ENCODE measurements at places on chromosomes 5 and 9.
A peak's percentile ranks its signal among the peaks of the same experiment; 100 is the strongest.

DNA sequence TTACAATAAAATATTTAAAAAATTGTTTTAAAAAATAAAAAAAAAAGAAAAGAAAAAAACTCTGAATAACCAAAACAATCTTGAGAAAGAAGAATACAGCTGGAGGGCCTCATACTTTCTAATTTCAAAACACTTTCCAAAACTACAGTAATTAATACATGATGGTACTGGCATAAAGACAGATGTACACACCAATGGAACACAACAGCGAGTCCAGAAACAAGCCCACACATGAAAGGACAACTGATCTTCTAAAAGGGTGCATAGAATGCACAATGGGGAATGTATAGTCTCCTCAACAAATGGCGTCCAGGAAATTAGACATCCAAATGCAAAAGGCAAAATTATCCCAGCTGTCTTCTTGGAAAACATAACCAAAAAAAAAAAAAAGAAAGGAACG lies 99.6 kb downstream of the LURAP1L start:
- no peak for DNase-seq

DNA sequence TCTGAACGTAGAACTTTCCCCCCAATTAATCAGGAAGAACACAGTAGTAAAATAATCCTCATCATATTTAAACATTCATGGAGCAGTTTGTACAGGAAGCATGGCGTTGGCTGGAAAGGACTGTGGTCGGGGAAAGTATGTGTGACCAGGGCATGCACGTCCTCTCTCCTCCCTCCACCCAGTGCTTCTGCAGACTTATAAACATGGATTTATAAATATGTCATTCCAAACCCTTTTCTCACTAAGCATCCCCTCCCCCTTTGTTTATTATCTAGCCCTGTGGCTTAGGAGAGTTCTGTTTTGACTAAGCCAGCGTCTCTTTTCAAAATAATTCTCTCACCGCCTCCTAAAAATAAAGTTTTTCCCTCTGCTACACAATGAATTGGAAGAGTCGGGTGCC lies 70.4 kb upstream of the DAP start:
- peak; percentile 85 for DNase-seq

- DNase-seq: no peak
These were observed 21.9 kb upstream of the TNFSF15 start for GRCh38 chr9:114827641-114828302.

GRCh38 chr9:8553444-8553843 lies 753.9 kb upstream of the DMAC1 start:
- no peak for DNase-seq

GRCh38 chr5:100004969-100005368 lies 530.2 kb upstream of the FAM174A start:
- DNase-seq: no peak

GRCh38 chr5:149628221-149628620 lies 46.9 kb downstream of the ARHGEF37 start:
- no peak for DNase-seq

DNA sequence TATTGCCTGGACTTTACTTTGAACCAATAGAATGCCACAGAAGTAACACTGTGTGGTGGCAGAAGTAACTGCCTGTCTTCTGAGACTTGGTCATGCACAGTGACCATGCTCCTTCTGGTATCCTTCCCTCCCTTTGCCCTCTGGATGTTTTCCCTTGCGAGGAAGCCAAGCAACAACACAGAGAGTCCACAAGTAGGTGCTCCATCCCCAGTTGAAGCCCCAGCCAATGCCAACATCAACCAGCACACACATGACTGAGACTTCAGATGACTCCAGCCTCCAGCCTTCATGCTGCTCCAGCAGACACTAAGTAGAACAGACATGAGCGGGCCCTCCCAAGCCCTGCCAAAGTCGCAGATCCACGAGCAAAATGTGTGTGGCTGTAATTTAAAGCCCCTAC lies 129.6 kb downstream of the EPB41L4A start:
- DNase-seq: no peak

DNA sequence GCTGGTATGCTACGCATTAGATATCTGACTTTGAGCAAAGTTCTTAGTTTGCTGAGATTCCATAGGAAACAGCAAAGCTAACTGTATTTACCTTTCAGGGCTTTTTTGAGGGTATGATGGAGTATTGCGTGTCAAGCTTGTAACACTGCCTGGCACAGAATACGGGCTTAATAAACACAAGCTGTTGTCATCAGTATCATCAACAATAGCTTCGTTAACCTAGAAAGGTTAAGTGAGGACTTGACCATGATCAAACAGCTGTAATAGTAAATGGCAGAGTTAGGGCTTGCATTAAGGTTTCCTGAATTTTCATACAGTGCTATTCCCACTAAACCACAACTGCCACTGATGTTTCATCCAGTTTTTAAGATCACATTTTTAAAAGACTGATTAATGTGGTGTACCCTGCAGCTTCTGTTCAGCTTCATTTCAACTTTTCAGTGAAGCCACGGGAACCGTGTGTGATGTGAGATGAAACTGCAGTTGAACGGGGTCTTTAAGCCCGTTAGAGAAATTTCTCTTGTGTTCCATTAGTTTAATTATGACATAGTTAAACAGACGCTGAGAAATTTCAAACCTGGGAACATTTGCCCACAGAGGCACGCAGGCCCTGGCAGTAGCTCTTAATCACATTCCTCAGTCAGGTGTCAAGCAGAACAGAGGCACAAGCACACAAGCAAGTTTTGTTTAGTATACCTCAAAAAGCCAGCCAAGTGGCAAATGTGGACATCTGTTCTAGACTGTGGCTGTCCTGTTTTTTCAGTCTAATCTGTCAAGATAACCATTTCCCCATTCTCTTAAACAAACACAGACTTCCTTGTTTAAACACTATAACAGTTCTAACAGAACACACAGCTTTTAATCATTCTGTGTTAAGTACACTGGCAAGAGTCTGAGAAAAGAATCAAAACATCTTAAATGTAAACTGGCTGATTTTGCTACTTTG lies 147.1 kb downstream of the ZNF608 start:
- peak; percentile 15 for DNase-seq

DNA sequence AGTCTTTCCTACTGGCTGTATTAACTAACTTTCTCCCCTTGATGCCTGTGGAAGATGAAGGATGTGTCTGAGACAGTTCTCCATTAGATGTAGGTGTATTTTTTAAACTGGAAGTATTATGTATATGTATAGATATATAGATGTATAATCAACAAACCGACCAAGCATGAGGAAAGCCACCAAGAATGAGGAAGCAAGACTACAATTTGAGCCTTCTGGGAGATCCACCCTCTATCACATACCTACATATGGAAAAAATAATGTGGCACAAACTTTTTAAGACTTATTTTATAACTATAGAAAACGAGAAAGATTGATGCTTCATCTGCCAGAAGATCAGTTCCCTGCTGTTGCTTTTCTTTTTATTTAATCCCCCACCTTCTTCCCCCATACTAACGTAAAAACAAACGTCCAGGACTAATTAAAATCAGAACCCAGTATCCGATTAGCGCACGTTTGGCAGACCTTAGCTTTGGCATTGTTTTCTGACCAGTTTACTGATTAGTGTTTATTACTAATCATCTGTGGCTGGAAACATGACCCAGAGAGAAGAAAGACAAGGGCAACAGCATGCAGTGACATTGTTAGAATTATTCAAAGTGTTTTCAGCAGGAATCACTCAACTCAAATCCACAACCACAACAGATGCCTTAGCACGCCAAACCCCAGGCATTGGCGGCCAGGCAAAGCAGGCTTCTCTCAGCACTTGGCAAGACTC lies 490.2 kb downstream of the EBF1 start:
- peak; percentile 90 for DNase-seq

GRCh38 chr5:14913096-14913495 lies 41.5 kb upstream of the ANKH start:
- peak; percentile 84 for DNase-seq

GRCh38 chr9:137070201-137070905 lies at the start of gene SAPCD2:
Gene SAPCD2 (minus strand): TSS chr9:137070557. CDS start chr9:137070460, 97 bp downstream.
- peak; percentile 86 for DNase-seq

GRCh38 chr5:115840873-115841272 lies 492 bp downstream of the ATG12 start:
- no peak for DNase-seq

- no peak for DNase-seq
These were observed 131.8 kb upstream of the GABRP start for GRCh38 chr5:170651604-170652277.

- no peak for DNase-seq
These were observed 146.0 kb downstream of the ADCY2 start for GRCh38 chr5:7541898-7542297.

DNA sequence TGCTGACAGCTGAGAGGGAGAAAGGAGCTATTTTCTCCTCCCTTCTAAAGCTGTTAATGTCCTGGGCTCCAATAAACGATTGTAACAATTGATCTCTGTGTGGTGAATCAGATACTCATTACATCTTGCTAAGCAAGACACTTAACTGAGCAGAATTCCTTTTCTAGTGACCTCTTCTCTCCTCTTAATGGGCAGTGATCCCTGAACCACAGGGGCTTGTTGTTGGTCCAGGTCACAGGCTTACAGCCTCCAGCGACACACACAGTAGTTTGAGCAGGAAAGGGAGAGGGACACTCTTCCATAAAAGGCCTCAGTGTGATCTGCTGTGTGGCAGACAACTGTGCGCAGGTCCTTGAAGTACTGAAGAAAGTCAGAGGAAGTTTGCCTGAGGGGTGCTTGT lies 58.5 kb upstream of the MYO10 start:
- DNase-seq: no peak

- DNase-seq: no peak
These were observed 1.3 kb upstream of the HAND1 start for GRCh38 chr5:154479160-154479943.

Measured in fibroblast of skin of scalp (primary cell).